Suppressor macrophage treated with lipopolysaccharide for 4 hours (primary cell): ENCODE measurements at places on chromosomes 5 and 9.

GRCh38 chr9:36736648-36737047 is 164.0 kb downstream of the MELK start:
- no peak for DNase-seq

DNA sequence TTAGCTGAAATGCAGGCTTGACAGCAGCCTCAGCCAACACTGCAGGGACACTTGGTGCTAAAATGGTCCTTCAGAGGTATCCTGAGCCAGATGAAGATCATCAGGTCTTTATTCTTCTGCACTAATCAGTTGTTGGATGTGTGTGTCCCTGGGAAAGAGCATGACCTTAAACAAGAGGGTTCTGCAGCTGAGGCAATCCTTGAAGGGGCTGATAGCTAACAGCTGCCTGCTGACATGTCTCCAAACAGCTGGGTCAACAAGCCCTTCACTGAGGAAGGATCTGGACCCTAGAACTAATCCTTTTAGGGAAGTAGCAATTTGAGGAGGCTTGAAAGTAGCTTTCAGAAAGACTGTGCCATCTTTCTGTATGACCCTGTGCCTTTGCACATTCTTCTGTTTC is 376.3 kb upstream of the ACTBL2 start:
- DNase-seq, result no peak

DNA sequence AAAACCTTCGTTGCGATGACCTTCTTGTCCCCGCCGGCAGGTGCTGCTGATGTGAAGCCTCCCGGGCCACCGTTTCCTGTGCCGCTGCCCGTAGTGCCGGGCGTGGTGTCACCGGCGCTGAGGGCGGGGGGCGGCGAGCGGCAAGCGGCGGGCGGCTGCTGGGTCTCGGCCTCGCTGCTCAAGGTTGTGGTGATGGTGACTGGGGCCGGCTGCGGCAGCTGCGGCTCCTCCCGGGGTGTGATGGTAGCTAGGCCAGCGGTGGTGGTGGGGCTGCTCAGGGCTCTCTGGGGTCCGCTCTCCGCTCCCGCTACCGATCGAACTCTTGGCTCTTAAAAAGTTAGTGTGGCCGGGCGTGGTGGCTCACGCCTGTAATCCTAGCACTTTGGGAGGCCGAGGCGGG is 36.0 kb upstream of the PTPN3 start:
- no peak for DNase-seq

DNA sequence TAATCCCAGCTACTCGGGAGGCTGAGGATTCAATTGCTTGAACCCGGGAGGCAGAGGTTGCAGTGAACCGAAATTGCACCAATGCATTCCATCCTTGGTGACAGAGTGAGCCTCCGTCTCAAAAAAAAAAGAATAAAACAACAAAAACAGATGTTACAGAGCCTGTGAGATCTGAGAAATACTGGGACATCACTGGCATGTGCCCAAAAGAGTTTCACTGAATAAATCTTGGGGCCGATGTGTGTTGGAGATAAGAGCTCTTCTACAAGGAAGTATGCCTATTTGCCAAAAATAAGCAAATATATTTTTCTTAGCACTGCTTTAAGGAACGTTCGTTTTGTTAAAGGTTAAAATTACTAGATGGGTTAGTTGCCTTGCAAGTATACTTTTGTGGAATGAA is 55.1 kb downstream of the KIAA1958 start:
- no peak for DNase-seq

GRCh38 chr9:72039532-72039931 is 20.9 kb downstream of the C9orf57 start:
- DNase-seq, result no peak

DNA sequence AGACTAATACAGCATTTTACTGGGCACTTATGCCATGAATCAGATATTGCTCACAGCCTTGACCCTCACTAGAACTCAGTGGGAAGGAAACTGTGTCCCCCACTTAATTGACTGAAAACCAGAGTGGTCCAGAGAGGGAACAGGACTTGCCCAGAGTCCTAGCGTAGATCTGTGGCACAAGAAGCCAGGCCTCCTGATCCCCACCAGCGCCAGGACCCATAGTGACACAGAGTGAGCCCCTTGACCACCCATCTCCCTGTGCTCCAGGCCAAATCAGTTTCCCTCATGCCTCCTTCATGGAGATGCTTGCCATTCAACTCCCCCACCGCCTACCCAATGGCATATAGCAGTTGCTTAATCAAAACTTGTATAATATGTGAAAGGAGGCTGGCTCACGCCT is 8.3 kb downstream of the KIF12 start:
- DNase-seq, result no peak

DNA sequence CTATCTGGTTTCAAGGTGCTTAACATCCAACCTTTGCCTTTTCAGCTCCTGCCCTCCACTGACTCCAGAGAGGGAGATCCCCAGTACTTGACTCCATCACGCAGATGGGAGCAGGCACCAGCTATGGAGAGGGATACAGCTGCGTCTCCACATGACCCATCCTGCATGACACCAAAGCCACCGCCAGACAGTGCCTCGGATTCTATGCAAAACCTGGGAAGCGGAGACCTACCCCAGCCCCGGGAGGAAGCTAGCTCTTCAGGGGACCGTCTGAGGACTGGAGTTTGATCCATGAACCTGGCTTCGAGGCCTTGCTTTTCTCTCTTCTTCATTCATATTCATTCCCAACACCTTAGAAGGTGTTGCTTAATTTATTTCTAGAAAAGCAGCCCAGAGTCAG is 24.8 kb downstream of the HRH2 start:
- DNase-seq, result no peak

DNA sequence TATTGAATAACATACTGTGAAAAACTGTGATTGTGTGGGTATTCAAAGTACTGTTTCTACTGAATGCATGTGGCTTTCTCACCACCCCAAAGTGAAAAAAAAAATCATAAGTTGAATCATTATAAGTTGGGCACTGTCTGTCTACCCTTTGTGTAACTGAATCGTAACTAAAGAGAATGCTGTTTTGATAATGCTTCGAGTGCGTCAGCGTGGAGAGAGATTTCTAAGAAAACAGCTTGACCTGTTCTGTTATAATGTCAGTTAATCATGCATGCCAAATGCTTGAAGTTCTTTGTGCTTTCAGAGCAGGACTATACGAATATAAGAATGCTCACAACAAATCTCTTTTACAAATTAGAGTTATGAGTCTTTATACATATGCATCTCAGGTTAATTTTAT is 148.8 kb upstream of the SGCD start:
- no peak for DNase-seq

DNA sequence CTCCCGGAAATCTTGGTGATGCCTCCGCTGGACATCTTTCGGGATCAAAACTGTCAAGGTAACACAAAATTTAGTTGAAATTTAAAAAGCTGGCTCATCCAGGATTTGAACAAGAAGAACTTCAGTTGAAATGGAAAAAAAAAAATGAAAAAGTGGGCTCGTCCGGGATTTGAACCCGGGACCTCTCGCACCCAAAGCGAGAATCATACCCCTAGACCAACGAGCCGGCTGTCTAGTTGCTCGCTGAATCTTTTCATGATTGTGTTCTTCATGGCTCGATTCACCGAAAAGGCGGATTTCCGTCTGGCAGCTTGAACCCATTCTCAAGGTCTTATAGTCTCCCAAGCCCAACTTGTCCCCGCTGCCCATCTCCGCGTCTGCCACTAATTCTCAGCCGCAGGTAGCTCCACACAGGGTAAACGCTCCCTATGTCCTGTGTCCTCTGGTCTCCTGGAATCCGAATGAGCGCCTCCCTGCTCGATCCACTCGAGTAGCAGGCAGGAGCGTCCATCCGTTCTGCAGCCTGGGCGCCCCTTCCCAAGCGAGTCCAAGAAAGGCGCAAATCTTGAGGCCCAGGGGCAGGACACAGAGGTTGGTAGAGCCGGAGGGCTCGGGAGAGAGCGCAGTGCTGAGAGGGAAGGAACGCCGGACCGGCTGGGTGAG is 16.2 kb downstream of the TRIM7 start:
- DNase-seq, result peak; percentile 87

DNA sequence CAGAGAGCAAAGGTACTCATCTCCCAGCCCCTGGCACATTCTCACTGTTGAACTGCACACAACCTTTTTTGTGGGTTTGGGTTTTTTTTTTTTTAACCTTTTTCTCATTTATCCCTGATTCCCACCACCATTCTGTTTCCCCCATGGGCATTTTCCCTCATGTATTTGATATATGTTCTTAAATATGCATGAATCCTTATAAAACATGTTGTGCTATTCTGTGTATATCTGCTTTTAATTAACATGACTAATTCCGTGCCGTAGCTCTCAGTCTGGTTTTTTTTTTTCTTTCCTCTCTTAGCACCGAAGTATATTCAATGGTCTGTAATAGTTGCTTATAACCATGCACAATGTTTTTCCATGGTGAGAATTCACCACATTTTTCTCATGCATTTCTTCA is 204.5 kb downstream of the RGS3 start:
- no peak for DNase-seq

- DNase-seq, result no peak
Measured at GRCh38 chr5:168743617-168744016, 164.4 kb upstream of the PANK3 start.

DNA sequence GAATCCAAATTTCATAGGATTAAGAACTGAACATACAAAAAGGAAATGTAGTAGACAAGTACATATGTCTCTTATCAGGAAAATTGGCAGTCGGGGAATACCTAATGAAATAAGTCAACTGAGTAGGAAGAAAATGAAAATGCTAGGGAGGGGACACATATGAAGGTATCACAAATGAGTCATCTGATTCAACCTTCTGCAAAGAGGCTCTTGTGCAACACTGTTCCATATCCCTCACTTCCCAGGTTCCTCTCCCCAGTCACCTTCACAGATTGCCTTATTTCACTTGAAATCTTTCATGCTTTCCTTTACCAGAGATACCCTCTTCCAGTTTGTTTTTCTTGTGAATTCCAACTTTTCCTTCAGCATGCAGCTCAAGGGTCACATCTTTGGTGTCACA is 139.0 kb downstream of the RFX3 start:
- no peak for DNase-seq

DNA sequence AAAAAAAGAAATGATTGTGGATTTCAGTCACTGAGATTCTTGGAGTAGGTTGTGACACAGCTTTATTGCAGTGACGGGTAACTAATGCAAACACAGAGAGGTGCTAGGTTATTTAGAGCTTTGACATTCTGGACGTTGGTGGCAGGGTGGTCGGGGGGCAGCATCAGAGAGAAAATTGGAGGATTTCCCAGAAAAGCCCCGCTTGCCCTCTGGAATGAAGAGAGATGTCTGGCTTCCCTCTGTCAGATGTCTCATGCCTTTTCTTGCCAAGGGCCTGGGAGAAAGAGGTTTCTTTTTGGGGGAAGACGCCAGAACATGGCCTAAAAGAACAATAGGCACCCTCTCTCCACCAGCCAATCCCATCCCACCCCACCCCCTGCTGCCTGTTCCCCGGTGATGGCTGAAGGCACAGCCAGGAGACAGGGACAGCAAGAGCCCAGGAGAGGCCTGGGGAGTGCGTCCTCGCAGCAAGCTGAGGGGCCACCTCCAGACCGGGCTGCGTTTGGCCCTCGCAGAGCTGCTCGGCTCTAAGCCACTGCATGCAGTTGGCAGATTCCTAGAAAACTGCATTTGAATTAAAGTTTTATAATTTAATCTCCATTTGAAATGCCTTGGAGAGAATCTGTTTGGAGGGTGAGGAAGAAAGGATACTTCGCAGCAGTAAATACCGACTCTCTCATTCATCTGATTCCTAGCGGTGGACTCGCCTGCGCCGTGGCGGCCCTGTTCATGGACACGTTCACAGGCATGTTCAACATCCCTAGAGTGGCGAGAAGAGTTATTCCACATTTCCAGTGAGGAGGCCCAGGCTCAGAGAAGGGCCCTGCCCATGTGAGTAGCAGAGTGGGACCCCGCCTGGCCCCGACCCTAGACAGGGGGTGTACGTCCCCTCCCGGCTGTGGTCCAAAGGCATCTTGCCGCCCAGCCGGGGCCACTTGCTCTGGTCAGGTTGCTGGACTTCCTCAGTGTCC is 55.7 kb downstream of the TSPAN17 start:
- DNase-seq, result no peak

DNA sequence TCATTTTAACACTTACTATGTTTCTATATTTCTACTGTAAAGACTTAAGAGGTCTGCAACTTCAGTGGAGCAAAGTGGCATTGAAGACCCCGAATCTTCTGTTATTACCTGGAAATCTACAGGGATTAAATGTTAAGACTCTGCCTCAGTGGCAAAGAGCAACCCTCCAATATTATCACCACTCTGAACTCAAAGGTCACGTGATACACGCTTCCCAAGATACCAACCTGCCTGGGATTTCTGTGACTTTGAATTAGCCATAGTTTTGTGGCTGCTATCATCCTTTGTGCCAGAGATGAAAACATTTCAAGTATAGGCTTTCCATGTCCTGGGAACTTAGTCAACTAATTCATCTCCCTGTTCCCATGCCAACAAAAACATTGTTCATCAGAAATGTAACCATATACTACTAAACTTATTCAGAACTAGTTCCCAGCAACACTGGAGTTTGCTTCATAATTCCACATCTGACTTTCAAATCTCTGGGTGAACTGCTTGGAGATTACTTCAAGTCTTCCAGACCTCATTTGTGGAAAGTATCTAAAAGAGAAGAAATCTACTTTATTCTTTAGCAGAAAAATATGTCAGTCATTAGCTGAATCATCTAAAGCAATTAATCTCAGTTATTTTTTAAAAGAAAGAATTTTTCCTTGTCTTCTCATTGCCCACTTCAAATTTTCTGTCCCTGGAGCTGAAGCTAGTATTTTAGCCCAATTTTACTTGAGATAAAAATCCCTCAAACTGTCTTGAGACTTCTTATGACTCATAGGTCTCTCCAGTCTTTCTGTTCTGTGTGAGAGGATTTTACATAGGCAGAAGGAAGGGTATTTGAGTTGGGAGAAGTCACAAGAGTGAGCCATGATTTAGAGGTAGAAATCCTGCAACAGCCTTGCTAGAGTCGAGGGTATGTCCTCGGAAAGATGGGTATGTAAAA is 83.0 kb downstream of the ZNF462 start:
- DNase-seq, result no peak

- DNase-seq, result peak; percentile 81
Measured at GRCh38 chr5:78287833-78288232, 6.7 kb downstream of the AP3B1 start.

- no peak for DNase-seq
Measured at GRCh38 chr5:117027384-117027783, 452.8 kb upstream of the SEMA6A start.

DNA sequence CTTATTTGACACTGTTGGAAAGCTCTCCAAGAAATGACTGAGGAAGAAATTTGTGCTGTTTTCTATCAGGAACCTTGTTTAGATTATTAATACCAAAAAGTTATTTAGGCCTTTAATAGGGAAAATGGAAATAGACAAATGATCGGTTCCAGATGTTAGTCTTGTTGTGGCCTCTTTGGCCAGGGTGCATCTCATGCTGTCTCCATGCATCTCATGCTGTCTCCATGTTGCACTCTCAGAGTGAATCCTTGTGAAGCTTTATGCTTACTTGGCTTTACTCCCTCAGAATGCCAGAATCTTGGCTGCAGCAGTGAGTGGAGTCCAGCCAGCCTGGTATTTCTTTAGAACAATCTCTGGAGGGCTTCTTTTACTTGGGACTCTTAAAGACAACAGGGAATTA is 185.5 kb downstream of the ARHGAP26 start:
- DNase-seq, result no peak

- DNase-seq, result no peak
Measured at GRCh38 chr9:96084331-96084734, 208.8 kb downstream of the ERCC6L2 start.

- no peak for DNase-seq
Measured at GRCh38 chr9:83006378-83006777, 56.6 kb downstream of the RASEF start.
